ENCODE measurements at places on chromosomes 4 and X. TPM values are rescaled to one million over a fixed set of nuclear protein-coding genes. Genes with fewer than 3 reads are reported as not detected.

Gene FRAS1
- polyA plus RNA-seq: 3.2 TPM

Gene LONRF3
- not detected for polyA plus RNA-seq

DNA sequence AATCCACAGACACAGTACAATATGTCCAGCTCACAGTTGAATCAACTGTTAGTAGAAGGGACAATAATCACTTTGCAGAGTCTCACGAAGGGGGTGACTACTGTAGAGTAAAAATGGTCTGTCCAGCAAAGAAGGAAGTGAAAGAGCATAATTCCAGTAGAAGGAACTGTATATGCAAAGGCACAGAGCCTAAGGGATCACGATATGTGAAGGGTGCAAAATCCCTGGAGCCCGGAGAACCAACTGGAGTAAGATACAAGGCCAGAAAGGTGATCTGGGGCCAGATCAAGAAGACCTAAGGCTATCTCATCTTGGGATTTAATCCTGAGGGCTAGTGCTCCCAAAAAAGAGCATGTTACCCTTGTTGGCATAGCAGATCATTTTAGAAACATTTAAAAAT, 192.7 kb upstream of the LDB2 start:
- no peak for DNase-seq

GRCh38 chr4:3285558-3286334, 7.1 kb upstream of the RGS12 start:
- DNase-seq: peak; percentile 65

GRCh38 chrX:103927030-103927429, 35.4 kb upstream of the TMSB15B start:
- DNase-seq: no peak

Gene ODAPH
- polyA plus RNA-seq: not detected

DNA sequence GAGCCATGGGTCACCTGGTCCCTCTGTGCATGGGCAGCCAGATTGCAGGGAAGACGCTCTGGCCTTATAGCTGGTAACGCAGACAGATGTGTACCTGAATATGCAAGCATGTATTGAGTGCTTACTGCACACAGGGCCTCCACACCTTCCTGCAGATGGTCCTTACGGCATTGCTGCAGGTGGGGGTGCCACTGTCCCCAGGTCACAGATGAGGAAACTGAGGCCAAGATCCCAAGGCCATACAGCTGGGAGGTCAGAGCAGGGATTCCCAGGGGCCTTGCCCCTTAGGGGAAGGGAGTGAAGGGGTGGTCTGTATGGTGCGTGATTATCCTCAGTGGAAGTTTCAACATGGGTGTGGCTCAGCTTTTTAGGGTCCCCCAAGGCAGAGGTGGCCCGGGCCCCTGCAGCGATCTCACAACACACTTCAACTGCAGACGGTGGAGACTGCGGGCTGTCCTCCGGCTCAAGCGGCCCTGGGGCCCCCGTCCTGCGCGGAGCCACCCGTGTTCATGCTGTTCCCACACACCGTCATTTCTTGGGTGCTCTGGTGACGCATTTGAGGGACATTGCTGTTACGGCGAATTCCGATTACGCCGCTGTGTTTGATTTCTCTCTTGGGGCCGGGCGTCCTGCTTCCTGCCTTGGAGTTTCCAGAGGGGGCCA, 8.1 kb downstream of the DOK7 start:
- no peak for DNase-seq

Gene CPXCR1
- not detected for polyA plus RNA-seq
